ENCODE measurements at places on chromosomes 3 and 15. TPM values are rescaled to one million over a fixed set of nuclear protein-coding genes. Genes with fewer than 3 reads are reported as not detected.

Gene DNAJB11
- 26.5 TPM for total RNA-seq

GRCh38 chr3:177145954-177146353 is 51.3 kb downstream of the TBL1XR1 start:
- DNase-seq = no peak

DNA sequence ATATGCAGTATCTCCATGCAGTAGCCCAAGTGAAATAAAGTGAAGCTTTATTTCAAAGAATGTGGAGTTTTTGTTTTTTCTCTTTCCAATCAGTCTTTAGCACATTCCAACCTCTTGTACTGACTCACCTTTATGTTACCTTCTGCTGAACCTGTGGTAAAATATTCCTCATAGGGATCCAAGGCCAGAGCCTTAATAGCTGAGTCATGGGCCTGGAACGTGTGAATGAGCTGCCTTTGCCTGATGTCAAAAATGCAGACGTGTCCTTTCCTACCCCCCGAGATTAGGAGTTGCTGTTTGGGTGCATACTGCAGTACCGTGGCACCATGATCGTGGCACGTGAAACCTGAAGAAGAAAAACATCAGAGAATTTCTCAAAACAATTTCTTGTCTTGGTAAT is 108.5 kb downstream of the GLDN start:
- no peak for DNase-seq

GRCh38 chr3:177478170-177478867 is 281.0 kb upstream of the TBL1XR1 start:
- no peak for DNase-seq

DNA sequence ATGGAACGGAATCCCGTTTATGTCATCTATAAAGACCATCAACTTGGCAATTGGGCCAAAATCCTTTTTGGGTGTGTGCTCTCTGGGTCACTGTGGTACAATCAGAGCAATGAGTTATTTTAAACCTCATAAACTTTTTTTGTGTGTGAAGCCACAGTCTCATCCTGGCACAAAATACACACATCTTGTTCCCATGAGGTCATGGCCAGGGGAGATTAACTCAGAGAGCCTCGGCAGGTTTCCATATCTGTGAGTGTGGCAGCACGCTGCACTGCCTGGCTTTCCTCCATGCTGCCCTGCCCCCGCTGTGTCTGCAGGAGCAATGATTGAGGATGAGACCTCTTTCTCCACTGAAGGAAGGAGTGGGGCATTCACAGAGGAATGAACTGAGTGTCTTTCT is 54.0 kb upstream of the DLG1 start:
- DNase-seq = peak; percentile 76

DNA sequence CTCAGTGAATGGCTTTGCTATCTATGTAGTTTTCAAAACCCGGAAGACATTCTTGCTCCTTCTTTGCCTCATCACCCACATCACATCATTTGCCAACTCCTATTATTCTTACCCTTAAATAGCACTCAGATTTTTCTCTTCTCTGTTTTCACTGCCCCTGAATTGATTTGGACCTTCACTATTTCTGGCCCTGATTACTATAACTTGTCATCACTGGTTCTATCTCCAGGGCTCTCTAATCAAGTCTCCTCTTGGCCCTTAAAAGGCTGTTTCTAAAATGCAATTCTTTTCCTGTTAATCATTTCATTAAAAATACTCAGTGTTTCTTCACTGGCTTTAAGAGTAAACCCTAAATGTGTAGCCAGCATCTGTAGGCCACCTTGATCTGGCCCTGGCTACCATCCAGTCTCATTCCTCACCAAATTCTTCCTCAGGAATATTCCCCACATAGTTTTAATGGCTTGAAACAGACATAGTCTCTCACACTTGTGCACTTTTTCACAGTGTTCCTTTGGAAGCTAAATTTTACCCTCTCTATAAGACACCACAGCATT is 437.1 kb upstream of the CBLB start:
- DNase-seq = no peak

DNA sequence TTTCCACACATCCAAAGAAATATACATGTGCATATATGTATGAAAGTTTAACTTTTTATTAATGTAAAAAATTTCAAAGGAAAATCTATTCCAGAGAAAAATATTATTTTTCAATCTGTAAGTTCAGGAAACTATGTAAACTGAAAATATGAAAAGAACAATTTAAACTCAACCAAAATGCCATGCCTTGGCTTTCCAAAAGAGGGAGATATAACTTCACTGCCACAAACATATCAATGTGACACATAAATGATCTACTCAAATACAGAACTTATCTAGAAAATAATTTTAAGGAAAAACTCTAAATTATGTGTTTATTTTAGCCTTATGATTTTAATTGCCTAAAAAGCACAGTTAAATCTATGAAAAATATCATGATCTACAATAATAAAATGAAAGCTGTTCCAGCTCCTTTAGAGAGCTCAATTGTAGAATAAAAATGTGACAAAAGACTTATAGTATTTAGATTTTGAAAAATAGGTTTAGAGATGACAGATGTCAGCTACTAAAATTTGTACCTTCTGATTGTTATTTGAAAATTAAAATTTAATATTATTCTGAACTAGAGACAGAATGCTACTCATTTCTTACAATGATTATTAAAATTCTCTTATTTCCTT is 94.8 kb downstream of the GBE1 start:
- DNase-seq = no peak

DNA sequence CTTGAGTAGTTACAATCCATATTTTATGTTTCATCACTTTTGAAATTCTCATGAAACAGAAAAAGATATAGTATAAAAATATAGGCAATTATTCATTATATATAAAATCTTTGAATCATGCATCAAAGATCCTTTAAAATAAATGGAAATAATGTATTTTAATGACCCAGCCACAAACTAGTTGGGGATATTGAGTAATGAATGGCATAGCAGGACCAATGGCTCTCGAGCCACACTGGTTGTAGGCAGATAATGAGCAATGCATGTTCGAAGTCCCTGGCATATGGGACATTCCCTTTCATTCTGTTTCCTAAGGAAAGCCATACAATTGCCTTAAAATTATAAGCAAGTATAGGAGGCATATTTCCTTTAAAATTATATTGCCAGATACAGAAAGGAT is 107.4 kb upstream of the IL12A start:
- no peak for DNase-seq

Gene C3orf20
- total RNA-seq = not detected

DNA sequence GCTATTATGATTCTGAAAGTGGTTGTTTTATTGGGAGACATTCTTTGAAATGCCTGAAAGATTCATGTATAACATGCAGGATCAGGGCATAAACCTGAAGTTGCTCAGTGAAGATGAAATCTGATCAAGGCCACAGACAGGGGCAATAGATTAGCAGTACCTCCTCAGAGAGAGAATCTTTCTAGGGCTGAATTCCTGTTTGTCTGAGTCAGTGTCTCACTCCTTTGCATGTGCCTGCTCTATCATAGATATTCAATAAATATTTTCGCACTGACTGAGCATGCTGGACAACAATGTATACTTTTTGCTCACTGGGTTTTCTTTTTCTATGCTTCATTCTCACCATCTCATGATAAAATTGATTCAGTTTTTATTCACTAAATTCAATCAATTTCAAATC is 49.8 kb upstream of the PFN2 start:
- no peak for DNase-seq

DNA sequence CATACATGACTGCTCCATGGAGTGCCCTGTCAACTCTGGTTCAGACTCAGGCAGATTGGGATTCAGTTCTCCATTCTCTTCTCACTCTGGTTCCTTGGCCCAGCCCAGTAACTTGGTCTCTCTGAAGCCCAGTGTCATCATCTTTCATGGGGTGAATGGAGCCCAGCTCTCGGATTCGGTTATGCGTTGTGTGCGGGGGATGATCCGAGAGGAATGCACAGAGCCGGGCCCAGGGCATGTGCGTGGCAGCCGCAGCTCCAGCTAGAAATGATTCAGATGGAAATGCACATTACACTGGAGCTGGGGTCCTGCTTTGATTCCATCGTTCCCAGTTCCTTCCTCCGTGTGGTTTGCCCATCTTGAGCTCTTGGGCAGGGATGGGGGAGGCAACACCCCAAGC is 189.4 kb downstream of the FEZF2 start:
- no peak for DNase-seq
